Endothelial cell of coronary artery (primary cell): ENCODE measurements at places on chromosomes 6 and 20. TPM values are rescaled to one million over a fixed set of nuclear protein-coding genes. Genes with fewer than 3 reads are reported as not detected.

Gene TUBB
- total RNA-seq: 474 and 495 TPM in 2 replicates

Gene PLA2G7
- total RNA-seq: 0.27 TPM in 1 of 2 replicates, not detected in the other

Gene RNF217
- total RNA-seq: 15.0 and 21.6 TPM in 2 replicates

Gene APOBEC2
- not detected in 2 replicates for total RNA-seq

Gene NSFL1C
- total RNA-seq: 29.2 and 34.0 TPM in 2 replicates

Gene C6orf62
- 65.4 and 86.5 TPM in 2 replicates for total RNA-seq

Gene TBC1D7
- total RNA-seq: 18.1 and 24.4 TPM in 2 replicates
